ENCODE measurements at places on chromosomes 7 and 10.

- DNase-seq, result no peak
These were observed 33.9 kb downstream of the ASB13 start for GRCh38 chr10:5632446-5632845.

DNA sequence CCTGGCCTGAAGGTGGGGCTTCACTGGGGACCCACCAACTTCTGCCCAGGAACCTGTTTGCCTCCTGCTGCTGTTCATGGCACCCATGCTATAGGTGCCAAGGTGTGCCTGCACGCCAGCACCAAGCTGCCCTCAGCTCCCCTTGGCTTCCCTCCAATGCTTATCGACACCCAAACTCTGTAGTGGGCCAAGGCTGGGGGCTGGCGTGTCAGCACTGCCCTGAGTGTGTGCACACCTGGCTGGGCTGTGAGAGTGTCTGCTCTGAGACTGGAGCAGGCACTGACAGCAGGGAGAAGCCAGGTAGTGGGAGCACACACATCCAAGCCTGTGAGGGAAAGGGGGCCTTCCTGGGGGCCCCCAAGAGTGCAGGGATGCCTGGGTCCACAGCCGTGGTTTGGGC, 43.1 kb upstream of the TUBB8 start:
- no peak for DNase-seq

GRCh38 chr7:157270060-157270444, 66.8 kb upstream of the DNAJB6 start:
- DNase-seq, result no peak

GRCh38 chr7:107029061-107029763, 15.3 kb upstream of the PRKAR2B start:
- DNase-seq, result no peak

DNA sequence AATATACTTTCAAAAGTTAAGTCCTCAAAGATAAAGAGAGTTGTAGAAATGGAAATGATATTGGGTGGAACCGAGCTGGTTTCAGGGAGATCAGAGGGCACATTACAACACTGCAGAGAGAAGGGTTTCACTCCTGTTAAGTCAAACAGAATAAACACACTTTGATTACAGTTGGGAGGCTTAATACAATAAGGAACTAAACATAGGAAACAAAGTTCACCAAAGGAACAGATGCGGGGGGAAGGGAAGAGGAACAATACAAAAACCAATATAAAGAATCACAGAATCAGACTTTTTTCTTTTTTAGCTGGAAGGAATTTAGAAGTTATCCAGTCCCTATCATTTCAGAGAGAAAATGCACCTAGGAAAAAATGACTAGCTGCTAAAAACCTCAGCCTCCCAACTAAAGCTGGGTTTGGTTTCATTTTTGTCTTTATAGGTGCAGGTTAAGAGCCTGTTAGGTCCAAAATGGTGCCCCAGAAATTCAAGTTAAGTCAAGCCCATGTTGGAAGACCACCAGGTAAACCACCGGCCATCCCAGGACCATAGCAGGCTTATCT, 81.9 kb downstream of the DNMBP start:
- DNase-seq, result no peak

GRCh38 chr7:279821-280220, 10.1 kb upstream of the FOXL3 start:
- DNase-seq, result no peak

GRCh38 chr7:101598422-101598985, 30.6 kb downstream of the MYL10 start:
- no peak for DNase-seq

GRCh38 chr7:318476-318875, 28.5 kb downstream of the FOXL3 start:
- DNase-seq, result no peak

GRCh38 chr10:124632064-124632531, 112.1 kb downstream of the FAM53B start:
- DNase-seq, result no peak

DNA sequence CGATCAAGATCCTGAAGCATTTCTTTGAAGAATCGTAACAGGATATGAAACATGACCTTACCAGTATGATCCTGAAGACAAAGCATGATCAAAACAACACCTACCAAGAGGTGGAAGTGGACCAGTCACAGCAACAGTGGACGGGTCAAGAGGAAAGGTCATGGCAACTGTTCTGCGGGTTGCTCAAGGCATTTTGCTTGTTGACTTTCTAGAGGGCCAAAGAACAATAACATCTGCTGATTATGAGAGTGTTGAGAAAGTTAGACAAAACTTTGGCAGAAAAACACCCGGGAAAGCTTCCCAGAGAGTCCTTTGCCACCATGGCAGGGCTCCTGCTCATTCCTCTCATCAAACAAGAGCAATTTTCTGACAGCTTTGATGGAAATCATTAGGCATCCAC, 65.6 kb upstream of the LRRC18 start:
- no peak for DNase-seq

- no peak for DNase-seq
These were observed 1415.2 kb downstream of the GATA3 start for GRCh38 chr10:9469663-9470205.

- DNase-seq, result no peak
These were observed 119.5 kb downstream of the GPR158 start for GRCh38 chr10:25294032-25294926.

- DNase-seq, result no peak
These were observed 980 bp downstream of the ADAM8 start for GRCh38 chr10:133275684-133276092.

- DNase-seq, result no peak
These were observed 69.3 kb downstream of the GLI3 start for GRCh38 chr7:42167631-42168236.

DNA sequence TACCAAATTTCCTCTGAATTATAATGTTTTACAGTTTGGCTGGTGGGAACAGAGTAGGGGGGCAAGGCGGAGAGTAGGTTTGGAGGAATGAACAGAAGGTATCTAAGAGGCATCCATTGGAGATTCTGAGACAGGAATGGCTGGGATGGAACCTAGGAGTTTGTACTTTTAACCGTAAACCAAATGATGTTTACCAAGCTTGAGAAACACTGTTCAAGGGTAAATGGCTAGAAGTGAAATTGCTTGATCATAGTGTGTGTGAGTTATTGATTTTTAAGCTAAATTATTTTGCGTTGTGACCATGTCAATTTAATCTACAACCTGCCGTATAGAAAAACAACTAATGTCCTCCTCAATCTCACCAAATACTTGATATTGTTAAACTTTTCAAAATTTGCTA, 306.4 kb upstream of the PHYHIPL start:
- no peak for DNase-seq

- DNase-seq, result no peak
These were observed 14.5 kb downstream of the C7orf57 start for GRCh38 chr7:48049850-48050249.

DNA sequence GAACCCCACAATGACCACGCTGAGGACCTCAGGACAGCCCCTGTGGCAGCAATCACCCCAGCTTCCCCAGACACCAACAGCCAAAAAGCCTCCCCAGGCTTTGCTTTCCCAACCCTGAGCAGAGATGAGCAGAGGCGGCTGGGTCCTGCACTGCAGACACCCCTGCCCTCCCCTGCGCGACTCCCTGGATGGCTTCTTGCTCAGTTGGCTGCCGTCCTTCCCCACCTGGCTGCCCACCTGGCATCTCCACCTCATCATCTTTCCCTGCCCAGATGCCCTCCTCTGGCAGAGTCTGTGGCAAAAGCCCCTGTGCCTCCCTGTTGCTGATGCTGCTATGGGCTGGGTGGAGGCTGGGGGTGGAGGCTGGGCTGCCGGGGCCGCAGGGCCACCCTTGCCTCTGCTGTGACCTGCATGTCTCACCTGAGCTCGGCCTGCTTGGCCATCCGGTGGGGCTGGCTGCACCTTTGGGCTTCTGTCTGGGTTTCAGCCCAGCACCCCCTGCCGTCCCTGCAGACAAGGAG, 567.7 kb downstream of the TCERG1L start:
- DNase-seq, result no peak

DNA sequence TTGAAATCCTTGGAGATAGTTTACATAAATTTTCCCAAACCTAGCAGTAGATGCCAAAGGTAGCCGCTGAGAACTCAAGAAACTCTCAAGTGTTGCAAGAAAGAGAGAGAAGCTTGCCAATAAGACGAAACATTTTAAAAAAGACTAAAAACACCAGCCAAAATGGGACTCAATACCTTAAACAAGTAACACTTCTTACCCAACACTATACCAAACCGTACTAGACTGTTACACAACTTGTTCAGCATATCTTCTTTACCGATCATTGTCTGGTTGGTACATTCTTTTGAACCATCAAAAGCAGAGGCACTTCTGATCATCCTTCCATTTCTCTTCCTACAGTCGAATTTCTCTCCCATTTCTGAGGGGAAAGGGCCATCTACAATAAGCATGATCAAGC, 4.8 kb upstream of the PTPN12 start:
- DNase-seq, result no peak

GRCh38 chr10:132061465-132061864, 4.3 kb upstream of the JAKMIP3 start:
- no peak for DNase-seq

GRCh38 chr10:59109826-59110225, 66.6 kb upstream of the PHYHIPL start:
- DNase-seq, result no peak

- no peak for DNase-seq
These were observed 514.8 kb downstream of the DNAJB6 start for GRCh38 chr7:157851501-157852067.

- no peak for DNase-seq
These were observed 762.4 kb downstream of the GRID1 start for GRCh38 chr10:85604136-85604725.

Measured in NCI-H446 (cell line).